ENCODE measurements at places on chromosomes 13 and 19. TPM values are rescaled to one million over a fixed set of nuclear protein-coding genes. Genes with fewer than 3 reads are reported as not detected.

The MAP2K2 gene
- total RNA-seq = 168 TPM

The YJEFN3 gene
- total RNA-seq = 3.6 TPM

The PIN1 gene
- total RNA-seq = 78.4 TPM

The CHMP2A gene
- 99.4 TPM for total RNA-seq

The SEMA6B gene
- total RNA-seq = 4.3 TPM

The SH2D3A gene
- 0.52 TPM for total RNA-seq

The RETN gene
- not detected for total RNA-seq

The ZNF345 gene
- 3.3 TPM for total RNA-seq

DNA sequence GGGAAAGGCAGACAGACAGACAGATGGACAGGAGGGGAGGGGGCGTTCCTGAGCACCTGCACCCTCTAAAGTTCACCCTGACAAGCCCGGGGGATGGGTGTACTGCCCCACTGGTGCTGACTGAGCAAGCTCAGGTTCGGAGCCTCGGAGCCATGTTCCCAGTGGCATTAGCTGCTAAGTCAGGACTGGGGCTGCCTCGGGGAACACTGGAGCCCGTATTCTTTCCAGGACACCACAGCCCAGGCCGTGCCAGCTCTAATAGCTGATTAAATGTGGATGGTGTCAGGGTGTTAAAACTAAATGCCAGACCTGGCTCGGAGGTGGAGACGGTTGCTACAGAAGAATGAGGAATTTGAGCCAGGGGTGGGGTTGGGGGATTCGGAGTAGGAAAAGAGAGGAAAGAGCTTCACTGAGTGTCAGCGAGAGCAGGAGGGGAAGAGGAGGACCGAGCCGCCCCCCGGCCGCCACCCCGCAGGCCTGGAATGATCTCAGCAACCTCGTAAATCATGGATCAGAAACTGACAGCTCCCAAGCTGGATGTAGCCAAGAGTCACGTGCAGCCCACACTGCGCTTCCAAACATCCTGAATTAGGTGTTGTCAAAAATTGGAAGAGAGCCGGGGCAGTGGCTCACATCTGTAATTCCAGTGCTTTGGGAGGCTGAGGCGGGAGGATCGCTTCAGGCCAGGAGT lies 10.4 kb downstream of the MAP2K2 start:
- DNase-seq = no peak

GRCh38 chr19:4260613-4261191 lies 13.8 kb downstream of the YJU2 start:
- DNase-seq = no peak

DNA sequence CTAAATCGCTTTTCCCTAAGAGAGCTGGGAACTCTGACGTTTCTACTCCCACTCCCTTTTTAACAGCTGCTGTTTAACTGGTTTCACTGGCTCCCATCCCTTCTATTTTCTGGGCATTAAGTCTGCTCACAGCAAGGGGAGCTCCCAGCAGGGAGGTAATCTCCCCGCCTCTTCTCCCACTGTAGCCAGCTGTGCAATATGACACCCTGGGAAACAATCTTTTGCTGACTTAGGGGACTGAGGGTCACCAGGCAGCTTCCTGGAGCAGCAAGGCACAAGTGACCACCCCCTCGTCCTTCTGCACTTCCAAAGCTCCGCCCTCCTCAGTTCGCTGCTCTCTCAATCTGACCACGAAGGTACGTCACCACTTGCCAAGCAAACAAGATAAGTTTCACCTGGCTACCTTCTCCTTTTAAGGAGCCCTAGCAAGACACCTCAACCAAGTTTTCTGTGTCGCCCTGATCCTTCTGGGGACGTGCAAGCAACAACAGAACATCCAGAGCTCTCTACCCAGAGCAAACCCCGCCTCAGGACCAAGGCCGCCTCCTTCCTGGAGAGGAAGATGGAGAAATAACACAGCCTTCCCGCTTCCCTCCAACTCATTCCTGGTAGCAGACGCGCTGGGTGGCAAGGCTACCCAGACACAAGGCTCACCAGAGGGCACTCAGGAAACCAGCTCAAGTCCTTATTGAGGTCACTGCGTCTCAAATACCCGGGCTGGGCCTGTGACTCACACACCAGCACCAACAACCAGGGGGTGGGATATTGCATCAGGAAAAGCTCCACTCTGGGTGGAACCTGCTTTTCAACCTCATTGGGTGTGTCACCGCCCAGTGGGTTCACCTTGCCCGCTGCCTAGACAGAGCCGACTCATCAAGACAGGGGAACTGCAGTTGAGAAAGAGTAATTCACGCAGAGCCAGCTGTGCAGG lies 92.4 kb downstream of the STK24 start:
- no peak for DNase-seq

GRCh38 chr19:10636304-10636972 lies 11.1 kb downstream of the SLC44A2 start:
- peak; percentile 90 for DNase-seq

GRCh38 chr13:24288870-24289269 lies 20.5 kb upstream of the C1QTNF9 start:
- DNase-seq = no peak

GRCh38 chr19:48064509-48064908 lies 20.6 kb upstream of the CABP5 start:
- DNase-seq = no peak

- DNase-seq = peak; percentile 64
Observed at GRCh38 chr13:62799038-62799535, 1383.4 kb upstream of the PCDH20 start.

GRCh38 chr19:7698583-7698982 lies 3.3 kb downstream of the FCER2 start:
- DNase-seq = no peak

- peak; percentile 71 for DNase-seq
Observed at GRCh38 chr13:113399755-113400149, 35.8 kb upstream of the GRTP1 start.

DNA sequence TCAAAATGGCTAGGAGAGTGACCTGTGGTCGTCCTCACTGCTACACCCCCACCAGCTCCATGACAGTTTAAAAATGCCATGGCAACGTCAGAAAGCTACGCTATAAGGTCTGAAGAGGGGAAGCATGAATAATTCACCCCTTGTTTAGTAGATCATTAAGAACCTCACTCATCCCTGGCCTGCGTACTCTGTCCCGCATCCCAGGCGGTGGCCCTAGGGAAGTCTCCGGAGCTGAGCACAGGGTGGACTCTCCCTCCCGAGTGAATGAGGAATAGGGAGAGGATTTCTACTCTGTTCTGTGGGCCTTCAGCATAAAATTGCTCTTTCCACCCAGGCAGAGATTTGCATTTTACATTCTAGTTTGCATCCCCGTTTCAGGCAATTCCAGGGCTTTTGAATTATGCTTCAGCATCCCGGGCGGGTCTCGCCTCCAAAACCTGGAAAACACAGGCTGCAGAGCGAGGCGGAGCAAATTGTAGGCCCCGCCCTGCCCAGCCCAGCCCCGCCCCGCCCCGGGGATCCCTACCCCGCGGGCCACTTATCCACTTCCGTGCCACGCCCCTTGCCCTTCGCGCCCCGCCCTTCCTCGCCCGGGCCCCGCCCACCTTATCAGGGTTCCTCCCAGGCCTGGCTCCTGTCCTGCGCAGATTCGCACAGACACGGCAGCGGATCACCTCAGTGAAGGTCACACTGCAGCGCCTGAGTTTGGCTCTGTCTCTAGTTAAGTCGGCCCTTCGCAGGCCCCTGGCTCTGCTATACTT lies 7.5 kb upstream of the ZNF525 start:
- no peak for DNase-seq

GRCh38 chr13:72514146-72514545 lies 213.3 kb downstream of the MZT1 start:
- DNase-seq = no peak

GRCh38 chr19:55193481-55193880 lies 13.4 kb upstream of the SYT5 start:
- DNase-seq = no peak

- DNase-seq = no peak
Observed at GRCh38 chr13:113861433-113862030, 2.3 kb downstream of the GAS6 start.

- no peak for DNase-seq
Observed at GRCh38 chr13:46304546-46304945, 82.5 kb downstream of the RUBCNL start.

DNA sequence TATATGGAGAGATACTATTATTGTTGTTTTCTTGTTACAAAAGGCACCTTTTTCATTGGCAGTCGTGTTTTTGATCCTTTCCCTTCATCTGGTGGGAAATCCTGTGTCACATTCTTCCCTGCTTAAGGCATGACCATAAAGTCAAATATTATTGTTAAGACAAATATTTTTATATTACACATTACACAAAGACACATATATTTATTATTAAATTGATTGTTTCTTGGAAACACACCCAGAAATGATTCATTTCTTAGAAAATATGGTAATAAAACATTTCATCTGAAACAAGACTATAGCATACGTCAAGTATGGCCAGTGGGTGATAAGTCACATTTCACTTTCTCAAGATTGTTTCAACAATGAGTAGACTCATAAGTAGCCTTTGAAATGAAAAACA lies 77.3 kb downstream of the KCTD12 start:
- DNase-seq = no peak

DNA sequence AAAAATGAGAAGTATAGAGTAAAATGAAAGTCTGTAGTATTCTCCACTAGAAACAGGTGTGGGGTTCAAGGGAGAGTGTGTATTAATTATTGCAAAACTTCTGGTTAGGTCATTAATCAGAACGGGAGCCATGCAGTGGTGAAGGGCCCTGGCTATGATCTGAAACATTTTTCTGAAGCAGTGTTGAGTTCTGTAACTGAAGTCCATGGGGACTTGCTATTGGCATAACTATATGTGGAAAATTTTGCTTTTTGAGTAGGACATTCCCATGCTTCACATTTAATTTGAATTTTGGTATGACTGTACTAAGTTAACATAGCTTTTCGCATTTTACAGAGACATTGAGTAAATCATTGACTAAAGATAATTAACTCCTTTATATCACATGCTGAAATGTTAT lies 67.5 kb downstream of the LRCH1 start:
- no peak for DNase-seq

DNA sequence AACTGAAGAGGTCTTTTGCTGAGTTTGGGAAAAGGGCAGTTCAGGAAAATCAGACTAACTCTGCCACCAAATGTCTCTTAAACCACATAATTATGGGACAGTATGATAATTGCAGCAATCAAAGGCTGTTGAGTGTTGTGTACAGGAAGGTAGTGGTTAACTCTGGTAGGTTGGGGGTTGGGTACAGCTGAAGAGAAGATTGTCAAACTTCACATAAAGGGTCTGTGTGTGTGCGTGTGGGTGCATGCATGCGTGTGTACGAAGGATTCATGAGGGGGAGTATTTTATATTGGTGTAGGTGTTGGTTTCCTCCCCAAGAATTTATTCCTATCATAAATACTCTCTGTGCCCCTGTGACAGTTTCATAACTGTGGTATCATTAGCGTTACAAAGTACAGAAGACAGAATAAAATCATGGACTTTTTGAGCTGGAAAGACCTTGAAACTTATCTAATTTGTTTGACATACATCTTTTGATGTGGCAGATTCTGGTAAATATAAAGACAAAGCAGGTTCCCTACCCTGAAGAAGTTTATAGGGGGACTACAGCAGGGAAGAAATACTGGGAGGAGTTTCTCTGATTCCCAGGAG lies 94.1 kb downstream of the PCCA start:
- DNase-seq = no peak
